NCI-H1436 treated with DMSO at 0.1 percent for 48 hours (cell line): ENCODE measurements at places on chromosomes 7 and 10.

- no peak for DNase-seq
Measured at GRCh38 chr10:48384699-48384982, 78.2 kb downstream of the MAPK8 start.

- no peak for DNase-seq
Measured at GRCh38 chr10:87836098-87836497, 18.1 kb upstream of the ATAD1 start.

DNA sequence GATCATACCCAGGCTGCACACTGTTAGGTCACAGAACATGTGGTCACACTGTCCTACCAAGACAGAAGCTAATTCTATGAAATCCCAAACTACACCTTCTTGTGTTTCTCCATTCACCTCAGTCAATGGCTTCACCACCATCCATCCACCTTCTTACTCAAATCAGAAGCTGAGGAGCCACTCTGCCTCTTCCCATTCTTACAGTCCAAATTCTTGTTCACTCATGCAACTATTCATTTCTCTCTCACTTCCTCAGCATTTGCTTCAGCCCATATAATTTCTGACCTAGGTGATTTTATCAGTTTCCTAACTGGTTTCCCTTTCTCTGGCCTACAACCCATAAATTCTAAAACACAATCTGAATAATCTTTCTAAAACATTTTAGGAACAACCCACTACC is 229.2 kb downstream of the LRRN3 start:
- no peak for DNase-seq

DNA sequence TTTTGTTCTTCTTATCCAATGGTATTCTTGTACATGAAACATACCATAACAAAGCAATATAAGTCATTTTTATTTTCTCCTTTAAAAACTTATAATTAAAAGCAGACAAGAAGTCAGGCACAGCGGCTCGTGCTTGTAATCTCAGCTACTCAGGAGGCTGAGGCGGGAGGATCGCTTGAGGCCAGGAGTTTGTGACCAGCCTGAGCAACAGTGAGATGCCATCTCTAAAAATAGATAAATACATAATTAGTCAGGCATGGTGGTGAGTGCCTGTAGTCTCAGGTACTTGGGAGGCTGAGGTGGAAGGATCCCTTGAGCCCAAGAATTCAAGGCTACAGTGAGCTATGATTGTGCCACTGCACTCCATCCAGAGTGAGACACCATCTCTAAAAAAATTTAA is 195.1 kb upstream of the FZD1 start:
- no peak for DNase-seq

GRCh38 chr7:50826371-50827172 is 43.9 kb upstream of the GRB10 start:
- no peak for DNase-seq

DNA sequence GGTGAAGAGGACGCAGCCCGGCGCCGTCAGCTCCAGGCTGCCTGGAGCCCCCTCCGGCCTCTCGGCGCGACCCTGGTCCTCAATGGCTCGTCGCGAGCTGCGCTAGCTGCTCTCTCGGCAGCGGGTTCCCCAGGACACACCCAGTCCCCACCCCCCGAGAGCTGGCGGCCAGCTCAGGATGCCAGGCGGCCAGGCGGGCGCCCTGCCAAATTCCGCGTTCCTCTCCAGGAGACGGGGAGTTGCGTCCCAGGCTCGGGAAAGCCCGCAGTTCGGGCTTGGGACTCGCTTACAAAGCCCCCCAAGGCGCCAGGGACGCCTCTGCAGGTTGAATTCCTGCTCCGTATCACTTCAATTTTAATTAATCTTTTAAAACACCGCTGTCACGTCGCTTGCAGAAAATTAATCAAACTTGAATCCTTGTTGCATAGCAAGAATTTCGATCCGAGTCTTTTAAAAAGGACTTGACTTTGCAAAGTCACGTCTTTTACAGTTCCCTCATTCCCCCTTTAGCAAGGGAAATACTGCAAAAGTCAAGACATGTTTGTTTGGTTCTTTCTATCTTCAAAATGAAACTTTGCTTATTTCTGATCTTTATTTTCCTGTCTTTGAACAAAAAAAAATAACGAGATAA is 28.2 kb downstream of the SKIDA1 start:
- DNase-seq = peak; percentile 43

DNA sequence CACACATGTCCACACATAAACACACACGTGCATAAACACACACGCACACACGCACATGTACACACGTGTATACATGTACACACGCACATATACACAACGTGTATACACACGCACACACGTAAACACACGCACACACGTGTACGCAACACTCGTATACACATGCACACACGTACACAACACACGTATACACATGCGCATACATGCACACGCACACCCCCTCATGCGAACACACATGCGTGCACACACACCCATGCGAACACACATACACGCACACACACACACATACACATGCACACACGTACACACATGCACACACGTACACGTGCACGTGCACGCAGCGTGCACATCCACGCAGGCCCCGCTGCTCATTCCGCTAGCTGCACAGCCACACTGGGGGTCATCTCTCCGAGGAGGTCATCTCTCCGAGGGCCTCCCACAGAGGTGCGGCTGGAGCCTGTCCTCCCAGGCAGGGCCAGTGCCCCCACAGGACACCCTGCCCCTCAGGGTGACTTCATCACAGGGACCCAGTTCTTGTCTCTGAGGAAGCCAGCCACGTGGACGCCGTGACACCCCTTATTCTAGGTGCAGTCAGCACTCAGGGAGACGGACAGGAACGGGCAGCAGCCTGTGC is 25.9 kb downstream of the CYP2W1 start:
- no peak for DNase-seq

GRCh38 chr7:98771941-98772603 is 97.7 kb downstream of the TMEM130 start:
- no peak for DNase-seq

DNA sequence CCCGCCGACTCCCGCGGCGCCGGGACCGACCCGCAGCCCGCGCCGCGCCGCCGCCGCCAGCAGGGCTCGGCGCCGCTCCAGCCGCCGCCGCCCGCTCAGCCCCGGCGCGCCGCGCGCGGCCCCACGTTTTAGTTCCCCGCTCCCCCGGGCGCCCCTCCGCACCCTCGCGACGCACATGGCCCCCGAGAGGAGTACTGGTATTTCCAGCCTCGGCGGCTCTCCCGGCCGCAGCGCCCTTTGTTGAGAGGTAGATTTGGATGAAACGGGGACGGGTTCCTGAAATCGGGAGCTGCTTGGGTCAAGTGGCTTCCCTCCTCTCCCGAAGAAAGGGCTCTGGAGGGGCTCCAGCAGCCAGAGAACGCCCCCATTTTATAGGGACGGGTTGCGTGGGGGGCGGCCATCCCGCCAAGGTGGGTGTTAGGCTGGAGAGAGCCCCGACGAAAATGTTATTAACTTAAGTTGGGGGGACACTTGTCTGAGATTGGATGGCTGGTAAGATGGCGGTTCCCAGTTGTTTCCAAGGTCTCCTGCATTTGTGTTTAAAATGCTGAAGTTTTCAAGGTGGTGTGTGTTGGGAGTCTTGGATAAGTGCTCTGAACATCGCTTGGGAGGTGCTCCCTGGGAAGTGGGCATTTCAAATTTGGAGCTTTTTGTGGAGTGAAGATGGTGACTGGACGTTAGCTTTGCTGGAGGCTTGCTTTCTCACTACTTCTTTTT is 1.2 kb downstream of the BMI1 start:
- DNase-seq = no peak

DNA sequence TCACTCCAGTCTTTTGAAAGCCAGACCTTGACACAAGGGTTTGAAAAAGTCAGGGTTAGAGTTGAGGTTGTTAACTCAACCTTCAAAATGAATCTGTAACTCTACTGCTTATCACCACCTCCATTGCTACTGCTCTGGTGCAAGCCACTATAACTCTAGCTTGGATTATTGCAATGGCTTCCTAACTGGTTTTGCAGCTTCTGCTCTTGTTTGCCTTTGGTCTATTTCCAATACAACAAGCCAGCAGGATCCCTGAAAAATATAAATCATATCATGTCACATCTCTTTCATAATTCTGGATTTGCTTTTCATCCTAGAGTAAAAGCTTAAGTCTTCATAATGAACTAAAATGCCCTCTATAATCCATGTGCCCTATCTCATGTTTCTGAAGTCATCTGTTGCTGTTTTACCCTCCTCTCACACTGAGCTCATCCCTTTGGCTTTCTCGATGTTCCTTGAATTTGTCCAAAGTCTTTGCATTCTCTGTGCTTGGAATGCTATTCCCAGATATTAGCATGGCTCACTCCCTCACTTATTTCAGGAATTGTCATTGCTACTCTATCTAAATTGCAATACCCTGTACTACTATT is 10.9 kb downstream of the TAS2R60 start:
- no peak for DNase-seq
